ENCODE measurements at places on chromosomes 2 and 18.

DNA sequence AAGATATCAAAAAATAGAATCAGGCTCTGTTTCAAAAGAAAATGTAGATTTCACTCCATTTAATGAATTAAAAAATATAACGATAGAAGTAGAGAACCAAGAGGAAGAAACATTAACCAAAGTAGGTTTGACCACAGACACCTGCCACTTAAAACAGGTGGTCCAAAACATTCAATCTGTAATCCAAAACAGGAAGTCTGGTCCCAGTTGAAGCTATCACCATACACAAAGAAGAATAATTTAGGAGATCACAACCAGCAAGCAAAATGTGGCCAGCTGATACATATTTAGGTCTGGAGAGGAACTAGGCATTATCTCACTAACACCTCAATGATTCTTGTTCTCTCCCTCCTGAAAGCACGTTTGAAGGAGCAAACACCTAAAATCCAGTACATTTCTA is 73.1 kb downstream of the FTCDNL1 start:
- no peak for DNase-seq

GRCh38 chr18:47737956-47738355 is 192.5 kb downstream of the SMAD2 start:
- no peak for DNase-seq

DNA sequence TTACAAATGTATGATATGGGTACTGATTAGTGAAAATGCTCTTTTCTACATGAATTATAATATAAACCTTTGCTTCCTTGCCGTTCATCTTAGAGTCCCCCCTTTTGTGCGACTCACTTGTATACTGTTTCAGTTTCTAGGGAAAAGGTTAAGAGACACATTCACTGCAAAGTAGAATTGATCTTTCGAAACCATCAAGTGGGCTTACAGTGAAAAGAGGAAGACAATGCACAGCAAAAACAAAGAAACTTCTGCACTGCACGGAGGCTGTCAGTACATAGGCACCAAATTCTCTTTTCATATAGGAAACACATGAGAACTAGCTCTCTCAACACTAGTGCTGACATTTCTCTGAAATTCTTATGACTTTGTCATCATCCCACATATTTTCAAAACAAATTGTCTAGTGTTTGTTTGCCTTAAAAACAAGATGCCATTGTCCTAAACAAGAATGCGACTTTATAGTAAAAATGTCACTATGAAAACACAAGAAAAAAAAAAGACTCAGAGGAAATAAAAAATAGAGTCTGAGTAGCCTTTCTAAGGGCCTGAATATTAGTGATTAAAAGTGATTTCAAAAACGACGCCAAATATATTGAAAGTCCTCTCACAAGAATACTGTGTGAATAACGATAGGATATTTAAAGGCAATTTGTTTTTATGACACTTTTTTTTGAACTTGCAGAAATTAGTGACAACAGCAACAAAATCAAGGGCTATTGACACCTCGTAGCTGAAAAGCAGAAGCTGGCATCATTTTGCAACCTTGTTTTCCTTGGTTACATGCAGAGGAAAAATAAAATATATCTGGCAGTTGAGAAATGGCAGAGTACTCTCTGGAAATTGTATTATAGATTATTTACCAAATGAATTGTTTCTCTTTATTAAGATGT is 827.0 kb downstream of the BCL11A start:
- DNase-seq = peak; percentile 6

GRCh38 chr2:12155303-12156051 is 409.0 kb downstream of the LPIN1 start:
- no peak for DNase-seq

- no peak for DNase-seq
Measured at GRCh38 chr2:48126162-48126561, 219.9 kb upstream of the FBXO11 start.

GRCh38 chr2:24174851-24175277 is at the start of gene FAM228A:
Gene FAM228A (plus strand): TSS chr2:24175053. CDS start chr2:24175481, 428 bp downstream.
- DNase-seq = no peak

DNA sequence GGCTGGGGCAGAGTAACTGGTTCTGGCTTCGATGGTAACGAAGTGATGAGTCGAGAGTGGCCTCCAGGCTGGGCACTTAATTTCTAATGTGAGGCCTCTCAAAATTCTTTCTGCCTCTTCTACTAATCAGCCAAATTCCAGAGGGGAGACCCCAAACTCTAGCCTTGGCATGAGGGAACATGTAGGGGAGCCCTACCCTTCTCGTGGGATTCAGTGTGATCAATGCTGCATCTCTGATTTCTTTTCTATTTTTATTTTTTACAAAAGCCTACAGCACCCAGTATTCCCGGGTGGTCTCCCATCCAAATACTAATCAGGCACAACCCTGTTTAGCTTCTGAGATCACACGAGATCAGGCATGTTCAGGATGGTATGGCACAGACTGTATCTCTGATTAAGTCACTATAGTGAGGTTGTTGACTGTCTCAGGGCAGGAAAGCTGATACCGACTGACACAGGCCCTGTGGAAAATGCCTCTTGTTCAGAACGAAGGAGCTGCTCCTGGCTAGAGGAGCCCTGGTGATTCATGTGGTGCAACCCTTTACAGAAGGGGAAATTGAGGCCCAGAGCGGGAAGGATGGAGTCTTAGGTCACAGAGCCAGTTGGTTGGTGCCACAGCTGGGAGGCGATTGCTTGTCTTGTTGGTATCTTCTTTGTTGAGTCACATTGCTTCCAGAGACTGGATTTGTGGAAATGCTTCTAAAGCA is 126.3 kb upstream of the HS6ST1 start:
- no peak for DNase-seq

DNA sequence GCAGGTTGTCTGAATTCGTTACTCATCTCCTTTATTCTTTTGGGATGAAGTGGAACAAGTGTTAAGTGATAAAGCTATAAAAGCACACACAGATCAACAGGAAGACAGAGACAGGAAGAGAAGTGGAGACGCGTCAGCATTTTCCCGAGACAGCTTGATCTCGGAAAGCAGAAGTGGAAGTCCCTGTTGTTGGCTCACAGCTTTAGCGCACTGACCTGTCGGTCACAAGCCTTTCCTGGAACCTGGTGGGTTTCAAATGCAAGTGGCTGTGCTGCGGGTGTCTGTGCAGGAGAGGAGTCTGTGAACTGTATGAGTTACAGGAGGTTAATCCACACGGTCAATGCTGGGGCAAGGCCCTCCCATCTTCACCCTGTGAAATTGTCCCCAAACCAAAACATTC is 116.6 kb upstream of the PELI1 start:
- DNase-seq = peak; percentile 82

DNA sequence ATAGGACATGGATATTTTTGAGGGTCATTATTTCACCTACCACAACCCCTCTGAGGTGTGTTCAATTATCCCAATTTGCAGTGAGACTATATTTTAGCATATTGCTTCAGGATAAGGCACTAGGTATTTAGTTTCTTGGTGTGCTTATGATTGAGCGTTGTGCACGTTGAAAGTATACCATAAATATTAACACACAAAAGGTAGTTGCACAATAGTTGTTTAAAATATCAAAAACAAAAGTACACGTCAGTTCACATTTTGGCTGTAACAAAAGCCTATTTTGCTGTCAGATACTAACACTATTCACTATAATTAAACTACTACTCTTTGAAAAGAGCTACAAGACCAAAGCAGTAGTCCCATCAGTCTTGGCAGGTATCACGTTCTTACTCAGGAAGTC is 367.5 kb downstream of the DSC3 start:
- DNase-seq = no peak

DNA sequence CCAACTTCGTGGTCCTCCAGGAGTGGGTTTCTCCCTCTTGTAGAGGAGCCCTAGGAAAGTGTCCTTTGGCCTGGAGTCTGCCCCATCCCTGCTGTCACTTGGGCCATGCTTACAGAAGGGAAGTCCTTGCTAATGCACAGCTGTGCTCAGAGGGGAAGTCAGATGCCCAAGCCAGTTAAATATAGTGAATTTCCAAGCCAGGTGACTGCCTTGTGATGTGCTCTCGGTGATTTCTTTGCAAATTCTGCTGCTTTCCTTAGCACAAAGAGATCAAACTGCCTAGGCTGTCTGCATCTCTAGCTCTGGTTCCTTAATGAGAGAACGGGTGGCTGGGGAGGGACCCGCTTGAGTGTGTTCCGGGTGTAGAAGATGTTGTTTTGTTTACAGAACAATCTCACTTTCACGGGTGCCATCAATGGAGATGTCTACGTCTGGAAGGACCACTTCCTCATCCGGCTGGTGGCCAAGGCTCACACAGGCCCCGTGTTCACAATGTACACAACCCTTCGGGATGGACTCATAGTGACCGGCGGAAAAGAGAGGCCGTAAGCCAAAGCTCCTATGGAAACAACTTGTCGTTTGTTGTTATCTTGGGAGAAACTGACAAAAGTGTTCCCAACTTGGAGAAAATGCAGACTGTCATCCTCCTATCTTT is 91.4 kb downstream of the RTN4 start:
- no peak for DNase-seq

- peak; percentile 56 for DNase-seq
Measured at GRCh38 chr2:41853427-41854191, 194.2 kb upstream of the PKDCC start.

DNA sequence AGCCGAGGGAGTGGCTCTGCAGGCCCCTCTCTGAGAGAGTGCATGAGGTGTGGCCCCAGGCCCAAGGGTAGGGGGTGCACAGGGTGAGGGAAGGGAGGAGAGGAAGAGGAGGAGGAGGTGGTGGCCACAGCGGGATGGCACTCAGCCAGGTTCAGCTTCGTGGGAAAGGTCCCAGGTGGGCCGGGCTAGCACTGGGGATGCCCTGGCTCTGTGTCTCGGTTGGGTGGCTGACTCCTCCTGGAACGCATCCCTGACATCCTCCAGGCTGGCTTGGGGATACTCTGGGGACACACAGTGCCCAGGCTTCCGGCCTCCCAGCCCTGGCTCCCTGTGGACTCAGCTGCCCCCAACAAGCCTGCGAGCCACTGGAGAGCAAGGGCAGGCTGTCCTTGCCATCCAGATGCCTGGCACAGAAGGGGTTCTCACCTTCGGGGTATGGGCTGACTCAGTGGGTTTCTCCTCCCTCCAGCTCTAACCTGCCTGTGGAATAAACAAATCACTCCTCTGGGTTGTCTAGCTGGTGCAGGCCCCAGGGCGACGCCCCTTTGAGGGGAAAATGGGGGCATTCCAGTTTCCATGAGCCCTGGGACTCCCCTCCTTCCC is 582 bp upstream of the ZAP70 start:
- DNase-seq = no peak

GRCh38 chr2:102449370-102449974 is 23.6 kb upstream of the SLC9A4 start:
- peak; percentile 76 for DNase-seq

DNA sequence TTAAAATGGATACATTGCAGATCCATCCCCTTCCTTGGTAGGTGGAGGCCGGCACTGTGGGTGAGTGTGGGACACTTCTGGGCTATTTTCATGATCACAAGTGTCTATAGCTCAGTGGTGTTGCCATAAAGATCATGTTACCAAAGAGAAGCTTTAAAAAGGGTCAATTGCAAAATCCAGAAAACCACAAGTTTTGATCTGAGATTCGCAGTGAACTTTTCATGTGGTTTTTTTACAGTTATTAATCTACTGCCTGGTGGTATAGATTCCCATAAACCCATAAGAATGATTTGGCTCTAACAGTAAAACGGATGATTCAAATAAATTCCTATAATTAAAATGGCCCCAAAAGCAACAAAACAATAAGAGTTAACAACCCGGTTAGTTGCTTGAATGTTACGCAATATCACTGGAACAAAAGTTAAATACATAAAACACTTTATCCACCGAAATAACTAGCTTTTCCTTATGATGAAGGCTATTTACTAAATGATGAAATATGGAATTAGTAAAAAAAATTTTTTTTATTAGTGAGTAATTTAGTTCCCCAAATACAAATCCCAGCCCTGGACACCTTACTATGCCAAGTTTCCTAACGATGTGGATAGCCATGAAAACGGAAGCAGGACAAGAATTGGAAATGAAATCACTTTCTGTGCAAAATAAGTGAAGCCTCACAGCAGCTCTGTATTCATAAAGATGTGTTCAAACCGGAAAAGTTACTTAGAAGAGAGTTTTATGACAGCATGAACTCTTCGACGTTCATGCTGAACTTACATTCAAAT is 95.6 kb upstream of the THOC1 start:
- peak; percentile 54 for DNase-seq

DNA sequence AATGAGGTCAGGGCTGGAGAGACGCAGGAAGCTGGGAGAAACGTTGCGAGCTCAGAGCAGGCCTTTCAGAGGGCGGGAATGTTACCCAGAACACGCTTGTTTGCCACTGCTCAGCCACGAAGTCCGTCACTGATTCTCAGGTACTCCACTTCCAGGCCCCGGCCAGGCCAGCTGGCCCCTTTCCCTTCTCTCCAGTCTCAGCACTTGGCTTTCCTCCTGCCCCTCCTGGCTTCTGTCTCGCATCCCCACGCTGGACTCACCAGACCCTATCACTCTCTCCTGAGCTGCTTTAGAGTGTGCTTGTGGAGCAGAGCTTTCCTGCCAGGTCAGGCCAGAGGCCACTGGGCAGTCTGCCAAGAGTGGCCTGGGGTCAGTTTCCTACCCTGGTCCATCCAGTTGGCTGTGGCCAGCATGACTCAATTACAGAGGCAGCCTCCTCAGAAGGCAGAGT is 151.4 kb downstream of the TWIST2 start:
- no peak for DNase-seq

GRCh38 chr18:48660346-48661228 is 121.8 kb downstream of the CTIF start:
- no peak for DNase-seq

GRCh38 chr2:130912471-130912870 is 75.8 kb downstream of the ARHGEF4 start:
- no peak for DNase-seq

DNA sequence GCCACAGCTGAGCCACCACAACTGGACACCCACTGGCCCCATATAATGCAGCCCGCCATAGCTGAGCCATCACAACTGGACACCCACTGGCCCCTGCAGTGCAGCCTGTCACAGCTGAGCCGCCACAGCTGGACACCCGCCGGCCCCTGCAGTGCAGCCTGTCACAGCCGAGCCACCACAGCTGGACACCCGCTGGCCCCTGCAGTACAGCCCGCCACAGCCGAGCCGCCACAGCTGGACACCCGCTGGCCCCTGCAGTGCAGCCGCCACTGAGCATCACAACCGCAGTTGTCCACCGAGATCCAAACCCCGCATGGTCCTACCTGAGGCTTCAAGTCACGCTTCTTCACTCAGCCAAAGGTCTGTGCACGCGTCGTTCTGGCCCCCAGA is 134.2 kb downstream of the PXDN start:
- no peak for DNase-seq

- no peak for DNase-seq
Measured at GRCh38 chr2:75610671-75611070, 35.9 kb upstream of the MRPL19 start.

- DNase-seq = no peak
Measured at GRCh38 chr2:96185516-96185915, 23.1 kb downstream of the STARD7 start.

DNA sequence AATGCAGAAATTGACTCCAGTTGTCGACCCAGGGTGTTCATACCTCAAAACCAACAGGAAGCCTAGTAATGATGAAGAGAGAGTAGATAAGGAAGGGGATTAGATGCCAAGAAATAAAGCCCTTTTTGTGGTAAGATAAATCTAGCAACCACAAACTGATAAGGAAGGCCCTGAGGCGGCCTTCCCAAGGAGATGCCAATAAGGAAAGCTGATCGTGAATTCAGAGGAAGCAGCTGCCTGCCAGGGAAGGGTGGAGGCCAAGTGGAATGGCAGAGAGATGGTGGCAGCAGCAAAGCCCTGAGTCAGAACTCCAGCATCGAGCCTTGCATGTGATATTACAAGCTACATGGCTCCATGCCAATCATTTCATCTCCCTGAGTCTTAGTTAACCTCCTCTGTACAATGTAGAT is 126.3 kb downstream of the IRS1 start:
- peak; percentile 61 for DNase-seq

All from OCI-M1 (cell line).